ENCODE measurements at places on chromosomes 2 and 18. TPM values are rescaled to one million over a fixed set of nuclear protein-coding genes. Genes with fewer than 3 reads are reported as not detected.

DNA sequence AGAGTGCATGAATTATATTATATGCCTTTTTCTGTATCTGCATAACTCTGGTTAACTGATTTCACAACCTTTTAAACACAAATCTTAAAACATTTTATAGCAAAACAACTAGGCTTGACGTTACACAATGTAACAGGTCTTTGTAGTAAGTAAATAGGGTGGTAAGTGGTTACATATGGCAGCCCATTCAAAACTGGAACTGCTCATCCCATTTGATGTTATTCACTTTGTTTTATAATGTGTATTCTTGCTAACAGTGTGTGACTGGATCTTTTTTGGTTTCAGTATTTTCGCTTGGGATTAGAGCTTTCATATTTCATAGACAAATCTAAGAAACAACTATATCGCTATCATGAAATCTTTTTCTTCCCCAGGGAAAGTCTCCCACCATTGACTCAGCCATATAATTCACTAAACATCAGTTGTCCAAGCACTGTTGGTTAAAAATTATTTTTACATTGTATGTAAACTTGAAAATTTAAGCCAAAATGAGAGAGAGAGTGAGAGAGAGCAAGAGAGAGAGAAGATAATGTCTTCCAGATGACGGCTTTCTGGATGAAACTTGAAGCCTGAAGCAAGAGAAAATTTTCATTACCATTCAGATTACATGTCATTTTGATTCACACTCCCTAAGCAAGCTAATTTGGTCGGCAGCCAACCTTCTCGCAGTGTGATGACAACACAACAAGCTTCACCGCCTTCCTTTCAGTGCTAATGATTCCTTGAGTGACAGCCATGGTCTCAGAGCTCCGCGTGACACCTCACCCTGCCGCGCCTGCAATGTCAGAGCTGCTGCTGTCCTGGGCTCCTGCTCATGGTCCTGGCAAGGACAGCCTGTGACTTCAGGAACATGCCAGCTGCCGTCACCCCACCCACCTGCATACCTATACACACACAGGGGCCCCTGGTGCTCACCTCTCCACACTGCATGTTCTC is 946.9 kb upstream of the SOX11 start:
- no peaks in the 10 kb centered on the region for H3K27me3 ChIP-seq
- no peak overlapping the region for H3K4me3 ChIP-seq
- no peaks in the 10 kb centered on the region for H3K36me3 ChIP-seq
- H3K27ac ChIP-seq = no peak overlapping the region
- peak; percentile 53 for DNase-seq

DNA sequence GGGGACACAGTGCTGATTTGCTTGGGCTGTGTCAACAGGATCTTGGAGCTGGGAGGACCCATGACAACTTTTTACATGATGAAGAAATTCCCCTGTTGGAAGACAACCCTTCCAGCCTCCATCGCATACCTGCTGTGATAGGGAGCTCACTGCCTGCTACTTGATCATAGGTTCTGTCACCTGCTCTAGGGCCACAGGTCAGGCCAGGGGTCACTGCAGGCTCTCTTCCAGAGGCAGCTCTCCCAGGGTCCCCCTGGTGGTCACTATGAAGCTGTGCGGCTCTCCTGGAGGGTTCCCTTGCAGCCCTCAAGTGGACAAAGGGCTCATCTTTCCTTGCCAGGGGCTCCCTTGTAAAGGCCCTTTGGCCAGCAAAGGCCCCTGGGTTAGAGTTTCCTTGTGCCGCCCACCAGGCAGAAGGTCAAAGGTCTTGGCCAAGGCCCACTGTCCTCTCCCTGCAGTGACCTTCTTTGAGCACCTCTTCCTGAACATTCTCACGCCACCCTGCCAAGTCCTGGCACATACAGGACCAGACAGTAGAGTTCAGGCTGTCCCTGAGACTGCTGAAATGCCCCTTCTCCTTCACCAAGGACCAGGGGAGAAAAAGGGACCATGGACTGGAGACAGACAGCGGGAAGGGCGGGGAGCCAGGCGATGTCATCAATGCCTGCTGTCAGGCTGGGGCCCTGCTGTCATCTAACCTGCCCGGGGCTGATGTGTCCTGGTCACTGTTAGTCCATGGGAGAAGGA is 345.1 kb downstream of the DYSF start:
- H3K27ac ChIP-seq = no peak overlapping the region
- no peak for DNase-seq
- H3K4me1 ChIP-seq = peaks cover 22% of the 10 kb centered on the region
- no peaks in the 10 kb centered on the region for H3K36me3 ChIP-seq
- no peak overlapping the region for H3K4me3 ChIP-seq

- H3K27ac ChIP-seq = peak overlapping the region; percentile 77
- H3K27me3 ChIP-seq = no peaks in the 10 kb centered on the region
- no peak overlapping the region for H3K4me3 ChIP-seq
- no peaks in the 10 kb centered on the region for H3K36me3 ChIP-seq
Measured at GRCh38 chr2:40353231-40353630, 98.7 kb downstream of the SLC8A1 start.

DNA sequence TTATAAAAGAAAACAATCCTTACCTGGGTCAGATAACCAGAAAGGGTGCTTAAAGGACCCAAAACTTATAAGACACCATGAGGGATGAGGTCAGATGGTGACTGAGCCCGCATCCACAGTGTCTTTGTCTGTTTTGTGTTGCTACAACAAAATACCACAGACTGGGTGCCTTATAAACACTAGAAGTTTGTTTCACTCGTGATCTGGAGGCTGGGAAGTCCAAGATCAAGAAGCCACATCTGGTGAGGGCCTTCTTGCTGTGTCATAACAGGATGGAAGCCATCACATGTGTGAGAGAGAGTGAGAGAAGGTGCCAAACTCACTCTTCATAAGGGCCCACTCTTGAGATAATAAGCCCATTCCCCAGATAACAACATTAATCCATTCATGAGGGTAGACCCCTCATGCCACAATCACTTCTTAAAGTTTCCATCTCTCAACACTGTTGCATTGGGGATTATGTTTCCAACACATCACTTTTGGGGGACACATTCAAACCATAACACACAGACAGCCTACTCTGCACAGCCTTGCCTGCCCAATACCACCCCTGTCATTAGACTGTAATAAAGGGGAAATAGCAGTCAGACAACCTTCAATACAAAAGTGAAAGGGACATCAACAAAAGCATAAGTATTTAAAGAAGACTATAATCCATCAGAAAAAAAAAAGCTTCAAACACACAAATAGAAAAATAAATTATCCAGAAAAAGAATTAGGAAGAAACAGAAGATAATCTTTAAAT is 249.8 kb downstream of the ANAPC1 start:
- H3K4me3 ChIP-seq = no peak overlapping the region
- no peaks in the 10 kb centered on the region for H3K36me3 ChIP-seq

DNA sequence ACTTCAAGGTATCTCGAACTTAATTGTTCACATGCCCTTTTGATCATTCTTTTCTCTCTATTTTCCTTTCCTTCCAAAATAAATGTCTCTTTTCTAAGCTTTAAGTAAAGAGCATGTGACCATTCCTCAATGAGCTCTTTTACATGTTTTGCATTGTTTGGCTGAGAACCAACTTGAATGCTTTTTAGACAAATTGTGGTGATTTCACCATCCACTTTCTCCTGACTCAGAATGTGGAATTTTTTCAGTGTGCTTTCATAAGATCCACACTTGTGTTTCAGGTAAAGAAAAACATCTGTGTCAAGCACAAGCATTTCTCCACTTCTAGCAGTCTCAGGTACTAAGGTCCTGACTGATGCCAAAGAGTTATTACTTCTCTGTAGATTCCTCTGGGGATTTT is 10.7 kb downstream of the RBM43 start:
- DNase-seq = no peak
- no peaks in the 10 kb centered on the region for H3K4me1 ChIP-seq
- H3K27ac ChIP-seq = no peak overlapping the region

GRCh38 chr2:98585386-98585785 is 22.9 kb downstream of the COA5 start:
- no peaks in the 10 kb centered on the region for H3K4me1 ChIP-seq
- peaks cover 15% of the 10 kb centered on the region for H3K36me3 ChIP-seq
- H3K4me3 ChIP-seq = no peak overlapping the region
- H3K27ac ChIP-seq = no peak overlapping the region

DNA sequence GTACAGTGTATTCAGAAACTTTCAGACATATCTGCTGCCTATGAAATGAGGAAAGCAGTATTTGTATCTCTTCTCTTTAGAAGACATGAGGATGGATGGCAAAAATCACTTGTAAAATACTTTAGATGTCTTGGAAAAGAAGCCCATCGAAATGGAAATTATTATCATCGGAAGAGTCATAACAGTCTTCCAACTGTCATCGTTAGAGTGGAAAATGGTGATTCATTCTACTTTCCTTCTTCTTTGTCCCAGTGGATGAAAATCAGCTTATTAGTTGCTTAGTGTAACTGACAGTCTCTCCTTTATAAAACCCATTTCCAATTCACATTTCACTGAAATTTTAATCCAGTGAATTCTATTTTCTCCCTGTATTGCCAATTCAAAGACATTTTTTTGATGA is 1323.7 kb upstream of the PIK3C3 start:
- no peak for DNase-seq
- H3K4me1 ChIP-seq = no peaks in the 10 kb centered on the region
- H3K36me3 ChIP-seq = no peaks in the 10 kb centered on the region
- H3K27ac ChIP-seq = no peak overlapping the region
- H3K4me3 ChIP-seq = no peak overlapping the region
- H3K27me3 ChIP-seq = no peaks in the 10 kb centered on the region

GRCh38 chr2:186346216-186346615 is 139.8 kb upstream of the ZC3H15 start:
- peaks cover 3% of the 10 kb centered on the region for H3K4me1 ChIP-seq
- no peak overlapping the region for H3K27ac ChIP-seq
- H3K36me3 ChIP-seq = no peaks in the 10 kb centered on the region

DNA sequence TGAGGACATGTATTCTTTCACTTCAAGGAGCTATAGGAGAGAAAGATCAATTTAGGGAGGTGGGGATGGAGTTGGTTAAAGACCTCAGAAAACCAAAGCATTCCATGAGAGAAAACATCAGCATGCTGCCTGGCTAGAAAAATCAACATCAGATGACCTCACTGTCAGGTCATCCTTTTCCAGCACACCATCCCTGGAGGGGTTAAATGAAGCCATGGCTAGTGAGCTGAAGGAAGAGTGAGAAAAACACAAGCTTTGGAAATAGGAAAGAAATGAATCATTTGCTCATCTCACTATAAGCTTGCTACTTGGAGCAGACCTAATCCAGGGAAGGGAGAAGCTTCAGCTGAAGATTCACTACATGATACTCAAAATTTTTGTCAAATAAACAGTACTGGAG is 109.5 kb upstream of the ITGB6 start:
- DNase-seq = no peak
- H3K4me1 ChIP-seq = peaks cover 31% of the 10 kb centered on the region
- no peak overlapping the region for H3K4me3 ChIP-seq

- H3K27ac ChIP-seq = no peak overlapping the region
- no peaks in the 10 kb centered on the region for H3K36me3 ChIP-seq
- DNase-seq = no peak
- peaks cover 2% of the 10 kb centered on the region for H3K4me1 ChIP-seq
Measured at GRCh38 chr2:8424997-8425900, 256.6 kb upstream of the ID2 start.

GRCh38 chr18:65750389-65751154 is at the start of gene CDH7:
TSS of gene CDH7 (plus strand) at chr18:65751012. CDS start at chr18:65762843, 11,831 bp downstream.
- H3K36me3 ChIP-seq = no peaks in the 10 kb centered on the region
- no peak within 1 kb of the TSS for H3K27ac ChIP-seq
- H3K4me1 ChIP-seq = peaks cover 8% of the 10 kb centered on the region
- H3K4me3 ChIP-seq = peak within 1 kb of the TSS; percentile 24
- peak; percentile 68 for DNase-seq
- peaks cover 11% of the 10 kb centered on the region for H3K27me3 ChIP-seq

- peaks cover 2% of the 10 kb centered on the region for H3K27me3 ChIP-seq
- no peak overlapping the region for H3K27ac ChIP-seq
- DNase-seq = no peak
- H3K4me1 ChIP-seq = peaks cover 5% of the 10 kb centered on the region
Measured at GRCh38 chr2:236627841-236628240, 58.2 kb downstream of the ACKR3 start.

DNA sequence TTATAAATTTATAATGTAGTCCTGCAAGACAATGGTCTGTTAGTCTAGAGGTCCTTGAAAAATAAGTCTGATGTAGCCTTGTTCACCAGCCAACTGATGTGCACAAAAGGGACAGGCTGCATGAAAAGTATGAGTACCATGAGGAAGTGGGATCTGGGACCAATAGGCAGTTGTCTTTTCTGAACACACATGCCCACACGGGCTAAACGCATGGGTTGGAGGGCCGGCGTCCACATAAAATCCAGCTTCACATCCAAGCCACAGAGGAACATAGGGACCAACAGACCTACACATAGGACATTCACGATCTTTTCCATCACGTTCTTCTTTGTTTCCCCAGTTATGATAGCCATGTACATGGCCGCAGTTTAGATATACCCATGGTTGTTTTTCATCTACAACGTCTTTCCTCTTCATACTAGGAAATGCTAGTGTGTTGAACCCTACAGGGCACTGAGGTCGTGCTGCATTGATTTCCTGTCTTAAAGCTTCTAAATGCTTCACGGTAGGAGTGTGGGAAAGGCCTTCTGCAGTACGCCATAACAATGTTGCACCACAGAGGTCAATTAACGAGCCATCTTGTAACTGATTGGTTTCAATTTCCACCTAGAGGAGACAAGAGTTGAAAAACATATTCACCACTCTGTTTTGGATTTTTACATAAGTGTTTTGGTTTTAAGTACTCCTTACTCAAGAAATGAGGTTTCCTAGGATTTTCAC is 49.4 kb downstream of the PELI1 start:
- no peaks in the 10 kb centered on the region for H3K27me3 ChIP-seq
- H3K4me1 ChIP-seq = no peaks in the 10 kb centered on the region
- no peak overlapping the region for H3K4me3 ChIP-seq
- DNase-seq = no peak
- no peak overlapping the region for H3K27ac ChIP-seq
- H3K36me3 ChIP-seq = peaks cover 21% of the 10 kb centered on the region

GRCh38 chr2:33212151-33212550 is 264.3 kb upstream of the RASGRP3 start:
- no peak for DNase-seq
- no peaks in the 10 kb centered on the region for H3K36me3 ChIP-seq
- H3K27ac ChIP-seq = no peak overlapping the region
- H3K4me3 ChIP-seq = no peak overlapping the region
- H3K4me1 ChIP-seq = peaks cover 17% of the 10 kb centered on the region
- H3K27me3 ChIP-seq = no peaks in the 10 kb centered on the region

The PDE1A gene
- total RNA-seq = 5.5 TPM

The SPATA3 gene
- not detected for total RNA-seq

The STK17B gene
- total RNA-seq = 35.8 TPM

The IL1F10 gene
- not detected for total RNA-seq

The GPR55 gene
- total RNA-seq = 0.58 TPM

The TMEM198 gene
- total RNA-seq = 1.3 TPM

Measured in lung (tissue), 17 donors.